ENCODE measurements at places on chromosomes 12 and 14.

- no peak for DNase-seq
Observed at GRCh38 chr12:45663455-45663854, 66.1 kb upstream of the ARID2 start.

DNA sequence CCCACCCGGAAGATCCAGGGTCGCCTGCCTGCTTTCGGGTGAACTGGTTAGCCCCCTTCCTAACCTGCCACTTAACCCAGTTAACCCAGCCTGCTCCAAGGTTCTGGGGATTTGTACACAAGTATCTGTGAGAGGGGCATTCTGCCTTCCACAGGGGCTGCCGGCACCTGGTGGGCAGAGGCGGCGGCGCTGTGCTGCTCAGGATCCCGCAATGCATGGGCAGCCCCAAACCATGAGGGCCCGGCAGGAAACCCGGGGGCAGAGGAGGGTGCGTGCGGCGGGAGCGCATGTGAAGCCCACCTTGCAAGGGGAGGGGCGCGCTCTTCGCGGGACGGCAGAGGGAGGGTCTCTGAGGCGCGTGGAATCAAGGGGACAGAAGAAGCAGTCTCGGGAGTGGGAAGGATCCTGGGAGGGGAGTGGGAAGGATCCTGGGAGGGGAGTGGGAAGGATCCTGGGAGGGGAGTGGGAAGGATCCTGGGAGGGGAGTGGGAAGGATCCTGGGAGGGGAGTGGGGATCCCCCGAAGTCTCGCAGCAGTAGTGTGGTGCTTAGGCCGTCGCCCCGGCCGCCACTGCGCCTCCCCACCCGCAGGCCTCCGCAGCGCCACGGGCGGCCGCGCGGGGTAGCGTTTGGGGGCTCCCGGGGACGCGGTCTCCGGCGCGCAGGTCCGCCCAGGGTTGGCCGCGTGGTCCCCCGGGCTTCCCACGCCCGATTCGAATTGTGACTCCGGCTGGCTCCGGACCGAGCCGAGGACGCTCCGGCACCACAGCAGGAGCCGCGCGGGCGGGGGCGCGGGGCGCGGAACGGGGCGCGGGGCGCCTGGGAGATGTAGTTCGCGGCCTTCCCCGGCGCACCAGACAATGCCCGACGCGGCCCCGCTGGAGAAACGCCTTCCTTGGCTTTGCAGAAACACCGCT lies 4.9 kb upstream of the MTA1 start:
- peak; percentile 51 for DNase-seq

- DNase-seq, result no peak
Observed at GRCh38 chr14:52000019-52000582, 10.8 kb downstream of the RTRAF start.

DNA sequence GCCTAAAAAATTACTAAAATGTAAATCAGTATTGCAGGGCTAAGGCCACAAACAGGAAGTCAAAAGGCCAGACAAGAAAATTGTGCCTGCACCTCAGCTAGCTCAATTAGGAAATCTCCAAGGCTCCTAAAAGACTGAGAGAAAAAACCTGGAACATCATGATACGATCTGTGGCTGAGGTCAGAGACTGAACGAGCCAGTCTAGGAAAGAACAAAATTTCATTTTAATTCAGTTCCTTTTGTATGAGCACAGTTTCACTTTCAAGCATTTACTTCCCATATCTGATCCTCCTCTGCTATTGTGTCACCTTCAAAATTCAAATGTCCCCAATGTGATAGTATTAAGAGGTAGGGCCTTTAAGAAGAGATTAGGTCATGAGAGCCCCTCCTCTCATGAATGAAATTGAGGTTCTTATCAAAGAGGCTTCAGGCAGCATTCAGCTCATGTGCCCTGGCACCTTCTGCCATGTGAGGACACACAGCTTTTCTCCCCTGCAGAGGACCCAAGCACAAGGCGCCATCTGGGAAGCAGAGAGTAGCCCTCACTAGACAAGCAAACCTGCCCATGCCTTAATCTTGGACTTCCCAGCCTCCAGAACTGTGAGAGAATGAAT lies 14.8 kb downstream of the PRKAB1 start:
- DNase-seq, result no peak

GRCh38 chr12:53174881-53175491 lies 5.5 kb upstream of the ZNF740 start:
- DNase-seq, result no peak

DNA sequence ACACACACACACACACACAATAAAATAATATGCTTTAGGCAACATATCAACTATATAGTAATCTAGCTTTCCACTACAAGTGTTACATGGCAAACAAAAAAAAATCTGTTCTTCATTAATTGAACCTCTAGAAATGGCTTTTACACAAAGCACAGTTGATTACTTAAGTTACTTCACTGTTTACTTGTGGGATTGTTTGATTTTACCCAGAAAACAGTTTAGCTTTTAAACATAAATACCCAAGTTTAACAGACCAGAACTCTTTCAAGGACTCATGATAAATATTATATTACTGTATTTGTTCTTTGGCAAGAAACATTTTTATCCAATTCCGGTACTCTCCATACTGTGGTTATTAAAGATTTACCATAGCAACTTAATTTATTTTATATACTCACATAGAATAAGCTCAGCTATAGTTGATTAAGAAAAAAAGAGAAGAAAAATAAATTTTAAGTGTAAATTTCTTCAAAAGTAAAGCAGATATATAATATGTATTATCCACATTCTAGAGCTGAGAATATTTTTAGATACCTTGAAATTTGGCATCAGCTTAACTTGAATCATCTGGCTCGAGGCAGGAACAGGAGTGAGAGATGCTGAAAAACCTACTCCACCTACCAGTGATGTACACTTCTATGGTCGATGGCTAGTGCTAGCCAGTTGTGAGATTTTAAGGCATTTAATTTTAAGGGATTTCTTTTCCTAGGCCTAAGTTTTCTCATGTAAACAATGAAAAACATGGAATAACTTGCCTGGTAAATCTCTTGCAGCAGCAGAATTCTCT lies 126.0 kb downstream of the BTG1 start:
- no peak for DNase-seq

DNA sequence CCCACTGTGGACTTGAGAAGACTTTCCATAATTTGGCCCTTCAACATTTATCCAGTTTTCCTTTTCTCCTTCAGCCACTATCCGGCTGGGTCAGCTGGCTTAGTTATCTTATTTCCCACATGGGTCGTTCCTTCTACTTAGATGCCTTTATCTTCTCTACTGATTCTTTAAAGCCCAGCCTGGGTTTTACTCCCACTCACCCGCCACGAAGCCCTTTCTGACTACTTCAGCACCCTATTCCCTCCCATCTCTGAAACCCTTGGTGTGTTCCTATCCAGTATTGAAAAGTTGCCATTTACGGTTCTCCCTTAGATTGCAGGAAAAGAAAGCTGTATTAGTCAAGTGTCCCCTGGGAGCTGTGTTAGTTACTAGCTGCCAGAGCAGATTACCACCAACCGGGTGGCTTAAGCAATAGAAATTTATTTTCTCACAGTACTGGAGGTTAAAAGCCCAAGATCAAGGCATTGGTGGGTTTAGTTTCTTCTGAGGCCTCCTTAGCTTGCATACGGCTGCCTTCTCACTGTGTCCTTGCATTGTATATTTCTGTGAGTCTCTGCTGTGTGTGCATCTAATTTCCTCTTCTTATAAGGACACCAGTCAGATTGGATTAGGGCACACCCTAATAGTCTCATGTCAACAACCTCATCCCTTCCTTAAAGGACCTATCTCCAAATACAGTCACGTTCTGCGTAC lies 105.5 kb downstream of the GPATCH2L start:
- no peak for DNase-seq

DNA sequence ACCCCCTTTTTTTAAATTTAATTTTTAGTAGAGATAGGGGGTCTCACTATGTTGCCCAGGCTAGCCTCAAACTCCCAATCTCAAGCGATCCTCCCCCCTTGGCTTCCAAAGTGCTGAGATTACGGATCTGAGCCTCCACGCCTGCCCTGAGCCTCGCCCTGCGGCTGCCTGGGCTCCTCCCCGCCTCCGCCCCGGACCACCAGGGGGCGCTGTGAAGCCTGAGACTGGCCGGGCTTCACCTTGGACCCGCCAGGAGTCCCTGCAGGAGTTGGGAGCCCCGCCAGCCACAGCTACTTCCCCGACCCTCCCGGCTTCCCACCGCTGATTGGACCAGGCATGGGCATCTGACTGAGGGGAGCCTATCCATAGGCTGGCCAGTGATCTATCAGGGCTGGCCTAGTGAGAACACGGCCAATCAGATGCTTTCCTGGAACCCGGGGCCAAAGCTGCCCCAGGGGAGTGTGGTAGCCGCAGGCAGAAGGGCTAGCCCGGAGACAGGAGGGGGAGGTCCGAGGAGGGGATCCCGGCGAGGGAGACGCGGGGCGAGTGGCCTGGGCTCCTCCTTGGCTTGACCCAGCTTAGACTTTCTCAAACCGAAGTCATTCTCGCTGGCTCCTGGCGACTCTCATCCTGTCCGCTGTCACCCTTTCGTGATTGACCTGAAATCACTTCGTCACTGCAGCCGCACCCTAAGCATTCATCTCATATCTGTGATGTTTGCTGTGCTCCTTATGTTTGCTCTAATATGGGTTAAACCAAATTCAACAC lies 15.1 kb upstream of the ANKRD9 start:
- peak; percentile 88 for DNase-seq

DNA sequence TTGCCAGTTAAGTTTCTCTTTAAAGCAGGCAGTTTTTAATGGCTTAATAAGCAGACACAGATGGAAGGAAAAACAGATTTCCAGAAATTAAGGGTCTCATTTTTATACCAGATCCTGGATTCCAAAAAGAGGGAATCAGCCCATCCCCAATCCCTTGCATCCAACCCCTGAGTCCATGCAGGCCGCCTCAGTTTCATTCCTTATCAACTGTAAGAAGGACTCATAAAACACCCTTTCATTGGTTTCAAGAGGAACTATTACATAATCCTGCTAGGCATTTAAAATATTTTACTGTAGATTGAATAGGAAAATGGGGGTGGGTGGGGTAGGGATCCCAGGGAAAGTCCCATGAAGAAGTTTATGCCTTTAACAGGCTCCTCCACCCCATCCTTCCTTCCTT lies 9.4 kb downstream of the CCDC184 start:
- DNase-seq, result no peak

DNA sequence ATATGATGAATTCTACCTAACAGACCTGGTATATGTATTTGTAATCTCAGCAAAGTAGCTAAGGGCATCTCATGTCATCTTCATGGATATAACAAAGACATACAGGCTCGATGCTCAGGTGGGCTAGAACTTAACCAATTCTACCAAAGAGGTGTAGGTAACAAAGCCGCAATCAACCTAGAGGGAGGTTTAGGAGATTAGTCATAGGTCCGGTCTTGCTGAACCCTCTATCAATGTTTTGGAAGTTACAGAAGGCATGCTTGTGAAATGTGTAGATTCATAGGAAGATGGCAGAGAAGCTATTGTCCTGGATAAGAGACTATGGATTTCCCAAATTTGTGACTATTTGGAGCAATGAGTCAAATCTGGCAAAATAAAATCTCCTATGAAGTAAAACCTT lies 42.6 kb upstream of the SYCP3 start:
- no peak for DNase-seq

- DNase-seq, result no peak
Observed at GRCh38 chr12:79555028-79555925, 135.5 kb downstream of the PAWR start.

GRCh38 chr14:105026033-105026785 lies 5.3 kb upstream of the CDCA4 start:
- no peak for DNase-seq

DNA sequence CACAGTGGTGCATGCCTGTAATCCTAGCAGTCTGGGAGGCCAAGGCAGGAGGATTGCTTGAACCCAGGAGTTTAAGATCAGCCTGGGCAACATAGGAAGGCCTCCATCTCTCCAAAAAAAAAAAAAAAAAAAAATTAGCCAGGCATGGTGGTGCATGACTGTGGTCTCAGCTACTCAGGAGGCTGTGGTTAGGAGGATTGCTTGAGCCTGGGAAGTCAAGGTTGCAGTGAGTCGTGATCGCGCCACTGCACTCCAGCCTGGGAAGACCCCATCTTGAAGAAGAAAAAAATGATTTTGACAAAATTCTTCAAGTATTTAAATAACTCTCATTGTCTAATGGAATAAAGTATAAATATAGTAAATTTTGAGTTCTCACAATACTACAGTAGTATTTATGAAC lies 219.2 kb upstream of the SSTR1 start:
- DNase-seq, result no peak

DNA sequence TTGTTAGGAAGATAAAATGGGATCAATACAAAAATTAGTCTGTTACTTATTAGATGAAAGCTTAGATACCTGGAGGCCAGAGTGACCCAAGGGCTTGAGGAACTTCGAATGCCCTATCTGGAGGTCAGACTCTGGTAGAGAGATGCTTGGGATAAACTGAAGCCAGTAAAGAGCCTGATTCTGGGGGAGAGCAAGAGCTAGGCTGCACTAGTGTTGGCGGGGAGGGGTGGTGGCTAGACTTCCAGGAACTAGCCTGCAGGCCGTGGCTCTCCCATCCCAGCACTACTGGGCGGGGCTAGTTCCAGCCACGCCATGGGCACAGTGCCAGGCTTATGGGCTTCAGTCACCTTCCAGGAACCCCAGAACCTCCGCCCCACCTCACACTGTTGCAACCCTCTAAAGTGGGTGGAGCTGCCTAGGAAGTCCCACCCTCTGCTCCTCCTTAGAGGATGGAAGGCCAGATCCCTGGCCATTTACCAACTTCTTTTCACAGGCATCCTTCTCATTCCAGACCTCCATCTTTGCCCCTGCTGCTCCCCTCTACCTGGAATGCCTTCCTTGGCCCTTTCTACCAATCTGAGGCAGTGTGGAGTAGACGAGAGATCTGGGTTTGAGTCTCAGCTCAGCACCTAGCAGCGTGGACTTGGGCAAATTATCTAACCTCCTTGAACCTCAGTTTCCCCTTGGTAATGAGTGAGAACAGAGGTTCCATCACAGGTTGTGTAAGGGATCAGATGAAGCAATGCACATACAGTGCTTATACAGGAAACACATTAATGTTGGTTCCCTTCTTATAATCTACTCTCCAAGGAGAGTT lies 6.3 kb upstream of the NFE2 start:
- no peak for DNase-seq

DNA sequence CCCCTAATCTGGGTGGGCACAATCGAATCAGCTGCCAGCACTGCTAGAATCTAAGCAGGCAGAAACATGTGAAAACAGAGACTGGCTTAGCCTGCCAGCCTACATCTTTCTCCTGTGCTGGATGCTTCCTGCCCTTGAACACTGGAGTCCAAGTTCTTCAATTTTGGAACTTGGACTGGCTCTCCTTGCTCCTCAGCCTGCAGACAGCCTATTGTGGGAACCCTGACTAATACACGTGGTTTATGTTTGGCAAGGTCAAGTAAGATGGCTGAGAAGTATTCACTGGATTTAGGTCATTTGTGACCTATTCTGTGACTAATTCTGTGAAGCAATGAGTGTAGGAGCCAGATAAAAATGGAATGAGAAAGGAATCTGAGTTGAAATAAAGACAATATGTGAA lies 11.0 kb downstream of the GPR135 start:
- no peak for DNase-seq

Measured in activated CD4-positive, alpha-beta T cell treated with anti-CD3 and anti-CD28 coated beads, Interleukin-2, amount 50 U/mL, for 24 hours (primary cell).